CD8-positive, alpha-beta memory T cell (primary cell): ENCODE measurements at places on chromosomes 7 and 10. TPM values are rescaled to one million over a fixed set of nuclear protein-coding genes. Genes with fewer than 3 reads are reported as not detected.

KIAA1217 gene
- total RNA-seq: 0.20 TPM

FOXP2 gene
- total RNA-seq: not detected

DDC gene
- total RNA-seq: not detected

PLCE1 gene
- not detected for total RNA-seq

SPDYE17 gene
- not detected for total RNA-seq

HDAC9 gene
- total RNA-seq: 2.5 TPM

CYP2E1 gene
- 0.28 TPM for total RNA-seq

ASB15 gene
- not detected for total RNA-seq

CRTAC1 gene
- total RNA-seq: not detected

TAF6 gene
- 75.7 TPM for total RNA-seq

HOXA1 gene
- 0.38 TPM for total RNA-seq

BAIAP2L1 gene
- total RNA-seq: 1.3 TPM

DNA sequence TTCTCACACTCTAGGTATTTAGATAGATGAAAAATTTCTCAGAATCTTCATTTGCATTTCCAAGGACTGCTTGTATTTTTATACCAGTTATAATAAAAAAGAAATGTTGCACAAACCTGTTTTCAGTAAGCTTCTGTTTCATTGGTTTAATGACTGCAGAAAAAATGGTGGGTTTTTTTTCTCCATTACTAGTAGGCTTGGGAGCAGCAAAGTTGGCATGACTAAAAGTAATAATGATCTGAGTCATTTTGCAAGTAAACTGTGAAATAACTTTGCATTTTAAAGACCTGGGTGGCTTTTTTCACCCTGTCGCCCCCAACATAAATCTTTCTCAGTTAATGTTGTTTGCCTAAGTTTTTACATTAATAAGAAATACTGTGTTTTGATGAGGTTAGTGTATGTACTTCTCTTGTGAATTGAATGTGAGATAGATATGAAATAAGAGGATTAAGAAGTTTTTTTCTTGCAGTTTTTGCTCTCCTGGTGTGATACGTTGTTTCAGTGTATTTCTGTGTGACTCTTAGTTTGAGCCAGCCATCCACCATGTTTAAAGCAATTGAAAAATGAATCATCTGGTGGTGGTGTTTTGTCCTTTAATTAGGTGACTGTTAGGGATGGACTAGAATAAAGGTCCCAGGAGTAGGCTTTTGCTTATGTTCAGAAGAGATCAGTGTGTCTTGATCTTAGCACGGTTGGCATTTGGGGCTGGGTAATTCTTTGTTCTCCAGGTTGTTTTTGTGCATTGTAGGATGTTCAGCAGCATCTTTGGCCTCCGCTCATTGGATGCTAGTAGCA lies 1.8 kb downstream of the GNAI1 start:
- no peak for DNase-seq

- DNase-seq: no peak
These were observed 57.2 kb upstream of the STRIP2 start for GRCh38 chr7:129376778-129377700.

DNA sequence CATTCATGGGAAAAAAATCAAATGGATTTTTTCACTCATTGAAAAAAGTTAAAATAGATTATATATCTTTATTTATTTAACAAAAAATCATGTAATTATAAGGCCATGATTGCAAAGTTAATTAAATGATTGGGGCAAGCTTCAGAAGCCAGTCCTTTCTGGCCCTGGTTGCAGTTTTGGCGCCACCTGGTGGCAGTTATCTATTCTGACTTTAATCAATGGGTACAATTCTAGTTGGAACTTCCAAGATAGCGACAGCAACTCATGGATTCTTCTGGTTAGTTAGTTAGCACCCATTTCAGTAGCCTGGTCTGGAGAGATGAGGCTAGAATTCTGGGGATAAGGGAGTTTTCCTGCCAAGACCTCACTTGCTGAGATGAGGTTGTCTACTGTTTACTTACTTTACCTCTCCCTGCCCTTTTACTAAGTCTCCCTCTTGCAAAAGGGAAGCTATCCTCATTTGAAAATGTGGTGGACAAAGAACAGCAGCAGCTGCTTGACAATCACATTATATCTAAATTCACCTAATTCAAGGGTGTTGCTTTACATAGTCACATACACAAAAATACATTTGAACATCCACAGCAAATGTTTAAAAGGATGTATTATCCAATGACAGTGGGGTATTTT lies 42.3 kb downstream of the NOC3L start:
- peak; percentile 35 for DNase-seq

GRCh38 chr7:52876402-52876801 lies 159.0 kb upstream of the POM121L12 start:
- no peak for DNase-seq

DNA sequence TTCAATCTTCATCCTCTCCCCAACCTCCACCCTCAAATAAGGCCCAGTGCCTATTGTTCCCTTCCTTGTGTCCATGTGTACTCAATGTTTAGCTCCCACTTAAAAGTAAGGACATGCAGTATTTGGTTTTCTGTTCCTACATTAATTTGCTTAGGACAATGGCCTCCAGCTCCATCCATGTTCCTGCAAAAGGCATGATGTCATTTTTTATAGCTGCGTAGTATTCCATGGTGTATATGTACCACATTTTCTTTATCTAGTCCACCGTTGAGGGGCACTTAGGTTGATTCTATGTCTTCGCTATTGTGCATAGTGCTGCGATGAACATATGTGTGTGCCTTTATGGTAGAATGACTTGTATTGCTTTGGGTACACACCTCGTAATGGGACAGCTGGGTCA lies 7.2 kb upstream of the NEUROG3 start:
- DNase-seq: no peak

- no peak for DNase-seq
These were observed 111.0 kb downstream of the TRIL start for GRCh38 chr7:28847176-28847575.

- no peak for DNase-seq
These were observed 85.6 kb upstream of the KDM7A start for GRCh38 chr7:140262242-140262903.

GRCh38 chr7:26760501-26760900 lies 103.9 kb downstream of the SKAP2 start:
- no peak for DNase-seq

- no peak for DNase-seq
These were observed 93.9 kb downstream of the ADCYAP1R1 start for GRCh38 chr7:31146030-31146429.

DNA sequence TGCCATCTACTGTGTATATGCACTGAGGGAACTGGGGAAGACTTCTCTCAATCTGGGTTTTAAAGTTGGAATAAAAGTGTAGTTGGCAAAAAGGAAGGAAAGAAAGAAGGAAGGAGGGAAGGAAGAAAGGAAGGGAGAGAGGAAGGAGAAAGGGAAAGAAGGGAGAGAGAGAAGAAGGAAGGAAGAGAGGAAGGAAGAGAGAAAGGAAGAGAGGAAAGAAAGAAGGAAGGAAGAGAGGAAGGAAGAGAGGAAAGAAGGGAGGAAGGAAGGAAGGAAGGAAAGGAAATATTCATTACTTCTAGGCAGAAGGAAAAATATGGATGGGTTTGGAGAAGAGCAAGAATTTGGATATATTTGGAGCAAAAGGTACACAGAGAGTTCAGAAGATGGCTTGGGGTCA lies 343.6 kb upstream of the AUTS2 start:
- DNase-seq: no peak

GRCh38 chr7:139660317-139661042 lies 117.3 kb downstream of the HIPK2 start:
- DNase-seq: no peak

- no peak for DNase-seq
These were observed 36.6 kb upstream of the SEMA3A start for GRCh38 chr7:84231157-84231556.

GRCh38 chr7:76016191-76016947 lies 22.0 kb upstream of the TMEM120A start:
- no peak for DNase-seq

- DNase-seq: peak; percentile 50
These were observed 44.6 kb downstream of the TAX1BP1 start for GRCh38 chr7:27784399-27785053.

DNA sequence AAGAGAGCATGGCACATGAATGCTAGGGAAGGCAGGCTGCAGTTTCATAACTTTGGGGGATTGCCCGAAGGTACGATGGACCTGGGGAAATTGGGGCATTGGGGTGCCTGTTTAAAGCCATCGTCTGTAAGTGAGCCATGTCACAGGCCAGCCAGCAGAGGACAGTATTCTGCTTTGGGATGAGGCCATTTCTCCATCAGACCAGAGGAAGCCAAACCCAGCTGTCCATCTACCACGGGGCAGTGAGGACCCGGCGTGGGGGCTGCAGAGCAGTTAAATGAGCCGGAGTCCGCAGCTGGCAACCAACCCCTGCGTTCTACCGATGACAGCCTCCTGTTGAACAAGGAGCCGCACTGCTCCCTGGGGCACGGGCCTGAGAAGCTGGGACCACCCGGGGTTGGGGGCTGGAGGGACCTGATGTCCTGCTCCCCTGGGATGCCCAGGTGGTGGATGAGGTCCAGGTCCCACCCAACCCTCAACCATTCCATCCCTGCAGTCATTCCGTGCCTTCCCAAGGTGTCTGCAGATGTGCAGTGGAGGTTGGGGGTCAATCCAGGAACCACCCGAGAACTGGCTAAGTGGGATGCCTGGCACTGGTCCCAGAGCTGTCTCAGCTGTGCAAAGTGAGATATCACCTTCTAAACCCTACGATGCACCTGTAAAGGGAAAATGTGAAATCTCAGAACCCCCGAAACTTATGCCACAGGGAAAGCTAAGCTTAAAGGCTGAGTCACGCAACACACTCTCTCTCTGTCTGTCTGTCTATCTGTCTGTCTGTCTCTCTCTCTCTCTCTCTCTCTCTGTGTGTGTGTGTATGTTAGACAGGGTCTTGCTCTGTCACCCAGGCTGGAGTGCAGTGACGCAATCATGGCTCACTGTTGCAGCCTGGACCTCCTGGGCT lies 12.1 kb upstream of the RHBDD2 start:
- DNase-seq: peak; percentile 8

DNA sequence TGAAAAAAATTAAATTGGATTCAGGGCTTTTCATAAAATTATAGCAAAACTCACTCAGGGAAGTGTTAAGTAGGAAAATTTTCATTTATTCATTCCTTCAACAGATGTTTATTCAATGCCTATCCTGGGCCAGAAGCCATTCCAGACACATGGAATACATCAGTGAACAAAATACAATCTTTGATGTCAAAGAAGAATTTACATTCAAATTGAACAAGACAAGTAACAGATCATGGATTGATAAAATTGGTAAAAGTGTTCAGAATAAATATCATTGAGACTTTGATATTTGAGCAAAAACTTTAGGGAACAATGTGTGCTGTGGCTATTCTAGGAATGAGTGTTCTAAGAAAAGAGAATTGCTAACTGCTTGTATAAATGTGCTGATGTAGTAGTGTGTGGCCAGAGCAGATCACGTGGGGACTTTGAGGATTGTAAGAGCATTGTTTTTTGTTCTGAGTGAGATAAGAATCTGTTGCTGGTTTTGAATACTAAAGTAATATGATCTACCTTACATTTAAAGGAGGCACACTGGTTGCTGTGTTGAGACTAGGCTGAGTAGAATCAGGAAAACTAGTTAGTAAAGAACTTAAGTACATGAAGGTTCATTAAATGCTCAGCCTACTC lies 957.2 kb downstream of the PCDH15 start:
- DNase-seq: no peak

DNA sequence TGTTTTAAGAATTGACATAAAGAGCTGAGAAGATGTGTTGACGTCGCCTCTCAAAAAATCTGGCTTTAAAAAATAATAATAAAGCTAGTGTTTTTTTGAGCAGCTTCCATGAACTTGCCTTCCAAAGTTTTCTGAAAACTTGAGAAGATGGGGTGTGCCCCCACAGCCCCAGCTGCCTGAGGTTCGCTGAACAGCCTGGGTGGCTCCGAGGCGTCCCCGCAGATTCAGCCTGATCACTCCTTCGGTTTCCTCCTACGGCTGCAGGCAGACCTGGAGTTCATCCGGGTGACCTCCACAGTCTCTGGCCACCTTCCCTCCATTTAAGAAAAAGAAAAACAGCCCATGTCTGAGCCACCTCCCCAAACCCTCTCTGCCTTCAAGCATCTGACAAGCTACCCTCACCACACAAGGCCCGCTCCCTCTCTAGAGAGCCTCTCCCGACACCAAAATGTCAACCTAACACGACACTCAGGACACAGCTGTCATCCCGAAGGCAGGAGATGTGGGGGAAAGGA lies 177.8 kb downstream of the PTPRN2 start:
- DNase-seq: no peak

GRCh38 chr10:62243647-62243997 lies 25.0 kb downstream of the RTKN2 start:
- no peak for DNase-seq

- DNase-seq: no peak
These were observed 55.7 kb upstream of the TM9SF3 start for GRCh38 chr10:96642530-96642929.

DNA sequence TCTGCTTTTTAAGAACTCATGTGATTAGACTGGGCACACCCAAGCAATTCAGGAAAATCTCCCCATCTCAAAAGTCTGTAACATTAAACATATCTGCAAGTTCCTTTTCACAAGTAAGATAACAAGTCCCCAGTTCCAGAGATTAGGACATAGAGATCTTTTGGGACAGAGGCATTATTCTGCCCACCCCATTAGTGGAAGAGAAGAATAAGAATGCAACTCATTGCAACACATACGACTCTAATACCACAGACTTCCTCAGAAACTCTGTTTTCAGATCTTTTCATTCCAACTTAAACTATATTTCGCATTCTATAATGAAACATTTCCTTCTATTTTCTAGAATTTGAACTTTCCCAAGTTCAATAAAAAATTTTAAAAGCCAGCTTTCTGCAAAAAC lies 137.7 kb downstream of the SEMA3C start:
- DNase-seq: no peak

- no peak for DNase-seq
These were observed 15.1 kb upstream of the RHOBTB1 start for GRCh38 chr10:60958892-60959601.

DNA sequence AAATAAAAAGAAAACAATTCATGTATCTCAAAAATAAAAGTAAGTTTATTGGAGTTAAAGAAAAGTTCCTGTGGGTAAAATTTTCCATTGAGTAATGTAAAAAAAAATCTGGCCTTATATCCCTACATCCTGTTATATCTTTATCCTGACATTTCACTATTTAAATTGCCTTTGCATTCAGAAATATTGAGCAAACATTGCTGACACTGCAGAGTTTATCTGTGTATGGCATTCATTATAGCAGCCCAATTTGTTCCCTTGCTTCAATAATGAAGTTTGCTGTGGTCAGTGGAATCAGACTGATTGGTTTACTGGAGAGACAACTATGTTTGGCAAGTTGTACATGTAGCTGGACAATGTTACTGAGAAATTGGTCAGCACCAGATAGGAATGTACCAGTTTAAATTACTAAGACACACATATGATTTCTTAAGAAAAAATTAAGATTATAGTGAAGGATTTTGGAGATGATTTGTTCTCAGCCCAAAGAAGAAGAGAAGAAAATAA lies 271.7 kb downstream of the ANKRD7 start:
- DNase-seq: no peak

GRCh38 chr7:69683002-69683401 lies 84.7 kb downstream of the AUTS2 start:
- no peak for DNase-seq

GRCh38 chr7:105808703-105809590 lies 67.5 kb downstream of the ATXN7L1 start:
- peak; percentile 68 for DNase-seq

GRCh38 chr10:47256751-47257336 lies 43.2 kb upstream of the GDF10 start:
- no peak for DNase-seq

- DNase-seq: no peak
These were observed 319.3 kb upstream of the LRGUK start for GRCh38 chr7:133807624-133808492.

GRCh38 chr7:14868937-14869336 lies 33.6 kb downstream of the DGKB start:
- no peak for DNase-seq
